Cardiac ventricle fibroblast (primary cell): ENCODE measurements at places on chromosomes 5 and 9. TPM values are rescaled to one million over a fixed set of nuclear protein-coding genes. Genes with fewer than 3 reads are reported as not detected.

Gene UNC13B
- total RNA-seq = 15.1 and 16.8 TPM in 2 replicates

Gene PRRC2B
- total RNA-seq = 97.3 and 124 TPM in 2 replicates

Gene C9orf153
- total RNA-seq = 0.39 TPM in 1 of 2 replicates, not detected in the other

Gene ERAP2
- total RNA-seq = 0.62 and 1.3 TPM in 2 replicates

Gene ZDHHC11B
- total RNA-seq = 0.31 TPM in 1 of 2 replicates, not detected in the other

Gene SLC45A2
- total RNA-seq = not detected in 2 replicates

Gene BARHL1
- not detected in 2 replicates for total RNA-seq

Gene BTNL3
- total RNA-seq = not detected in 2 replicates

Gene PCDHB13
- total RNA-seq = 1.4 and 1.7 TPM in 2 replicates

Gene TDRD7
- total RNA-seq = 2.4 and 2.5 TPM in 2 replicates

Gene NR3C1
- total RNA-seq = 29.1 and 31.5 TPM in 2 replicates
